ENCODE measurements at places on chromosomes 2 and 18.

DNA sequence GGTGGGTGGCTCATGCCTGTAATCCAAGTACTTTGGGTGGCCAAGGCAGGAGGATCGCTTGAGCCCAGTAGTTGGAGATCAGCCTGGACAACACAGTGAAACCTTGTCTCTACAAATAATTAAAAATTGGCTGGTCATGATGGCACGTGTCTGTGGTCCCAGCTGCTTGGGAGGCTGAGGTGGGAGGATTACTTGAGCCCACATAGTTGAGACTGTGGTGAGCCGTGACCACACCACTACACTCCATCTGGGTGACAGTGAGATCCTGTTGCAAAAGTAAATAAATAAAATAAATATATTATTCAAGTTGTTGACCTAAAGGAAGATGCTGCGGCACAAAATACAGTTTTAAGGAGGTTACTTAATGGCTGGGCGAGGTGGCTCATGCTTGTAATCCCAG lies 72.7 kb downstream of the LAMA3 start:
- no peak for DNase-seq

DNA sequence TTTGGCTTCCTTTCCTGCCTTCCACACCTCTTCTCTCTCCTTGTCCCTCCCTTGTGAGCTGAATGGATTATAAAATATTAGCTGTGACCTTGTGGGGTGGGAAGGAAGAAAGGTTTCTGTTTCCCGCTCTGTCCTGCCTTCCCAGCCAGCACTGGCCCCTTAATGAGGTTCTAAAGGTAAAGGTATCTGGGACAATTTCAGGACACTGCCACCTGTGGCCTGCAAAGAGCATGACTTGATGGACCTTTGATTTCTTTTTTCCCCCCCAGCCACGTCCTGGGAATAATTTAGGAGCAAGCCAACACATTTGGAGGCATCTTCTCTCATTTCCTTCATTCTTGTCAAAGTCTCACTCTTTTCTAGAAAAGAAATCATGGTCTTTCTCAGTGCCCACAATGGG lies 246.7 kb upstream of the EPAS1 start:
- DNase-seq = no peak

- DNase-seq = no peak
These were observed 80.5 kb upstream of the CAVIN2 start for GRCh38 chr2:191927319-191927867.

DNA sequence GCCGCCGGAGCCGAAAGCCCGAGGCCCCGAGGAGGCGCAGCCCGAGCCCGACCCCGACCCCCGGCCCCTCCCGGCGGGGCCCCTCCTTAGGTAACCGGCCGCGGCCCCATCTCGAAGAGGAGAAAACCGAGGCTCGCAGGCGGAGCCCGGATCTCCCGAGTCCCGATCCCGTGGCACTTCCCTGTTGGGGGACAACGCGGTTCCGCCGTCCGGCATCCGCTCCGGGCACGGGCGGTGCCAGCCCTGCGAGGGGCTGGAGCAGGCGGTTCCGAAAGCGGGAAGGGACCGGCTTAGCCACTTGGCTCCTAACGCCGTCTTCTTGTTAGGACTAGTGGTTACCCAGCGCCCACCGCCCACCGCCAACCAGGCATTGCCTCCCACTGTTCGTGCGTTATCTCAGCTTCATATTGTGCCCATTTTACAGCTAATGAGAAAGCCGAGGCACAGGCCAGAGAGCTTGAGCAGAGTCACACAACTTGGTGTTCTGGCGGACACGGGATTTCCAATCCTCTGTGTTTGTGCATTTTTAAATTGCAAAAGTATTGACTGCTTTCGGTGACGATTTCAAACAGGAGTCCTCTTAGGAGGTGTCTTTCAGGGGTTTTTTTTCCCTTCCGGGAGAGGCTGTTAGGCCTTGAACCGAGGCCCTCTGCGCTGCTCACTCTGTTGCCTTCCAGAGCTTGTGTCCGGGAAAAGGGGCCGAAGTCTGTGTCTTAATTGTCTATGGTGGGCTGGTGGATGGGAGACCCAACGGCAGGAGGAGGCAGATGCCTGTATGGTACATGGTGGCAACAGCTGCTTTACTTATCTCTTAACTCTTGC lies 562 bp downstream of the CENPA start:
- no peak for DNase-seq

DNA sequence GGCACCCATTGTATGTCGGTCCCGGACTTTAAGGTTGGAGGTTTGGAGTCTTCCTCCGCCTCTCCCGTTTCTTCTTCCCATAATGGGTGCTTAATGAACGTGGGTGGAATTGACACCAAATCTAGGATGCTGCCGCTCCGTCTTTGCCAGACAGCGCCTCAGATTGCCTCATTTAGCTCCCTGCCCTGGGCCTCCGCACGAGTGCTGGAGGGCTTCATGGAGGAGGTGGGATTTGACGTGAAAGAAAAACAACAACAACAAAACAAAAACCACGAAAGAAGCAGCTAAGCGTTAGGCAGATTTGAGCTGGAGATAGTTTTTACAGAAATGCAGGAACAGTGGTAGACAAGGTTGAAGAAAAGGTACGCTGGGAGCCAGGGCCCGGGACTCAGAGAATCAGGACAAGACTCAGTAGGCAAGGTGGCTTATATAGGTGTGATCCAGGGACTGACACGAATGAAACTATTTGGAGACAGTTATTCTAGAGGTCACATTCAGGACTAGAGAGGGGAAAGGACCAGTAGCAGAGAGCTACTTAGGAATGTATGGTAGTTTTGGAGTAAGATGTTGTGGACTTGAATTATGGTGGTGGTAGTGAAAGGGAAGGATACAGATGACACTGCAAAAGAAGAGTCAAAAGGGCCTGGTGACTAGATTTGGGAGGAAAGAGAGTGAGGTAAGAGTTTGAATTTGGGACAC lies 605 bp downstream of the ZNF2 start:
- DNase-seq = no peak

DNA sequence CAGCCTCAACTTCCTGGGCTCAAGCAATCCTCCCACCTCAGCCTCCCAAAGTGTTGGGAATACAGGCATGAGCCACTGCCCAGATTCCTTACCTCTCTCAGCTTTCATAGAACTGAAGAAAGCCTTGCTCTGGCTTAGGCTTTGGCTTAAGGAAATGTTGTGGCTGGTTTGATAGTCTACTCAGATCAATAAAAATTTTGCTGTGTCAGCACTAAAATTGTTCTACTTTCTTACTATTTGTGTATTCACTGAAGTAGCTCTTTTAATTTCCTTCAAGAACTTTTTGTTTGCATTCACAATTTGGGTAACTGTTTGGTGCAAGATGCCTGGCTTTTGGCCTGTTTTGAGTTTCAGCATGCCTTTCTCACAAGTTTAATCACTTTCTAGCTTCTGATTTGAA lies 634.0 kb upstream of the FSHR start:
- no peak for DNase-seq

GRCh38 chr2:145741636-145742035 lies 1221.7 kb upstream of the ZEB2 start:
- no peak for DNase-seq

- DNase-seq = no peak
These were observed 78.0 kb upstream of the GATA6 start for GRCh38 chr18:22091341-22091740.

GRCh38 chr2:223647258-223647952 lies 45.2 kb upstream of the SCG2 start:
- no peak for DNase-seq

DNA sequence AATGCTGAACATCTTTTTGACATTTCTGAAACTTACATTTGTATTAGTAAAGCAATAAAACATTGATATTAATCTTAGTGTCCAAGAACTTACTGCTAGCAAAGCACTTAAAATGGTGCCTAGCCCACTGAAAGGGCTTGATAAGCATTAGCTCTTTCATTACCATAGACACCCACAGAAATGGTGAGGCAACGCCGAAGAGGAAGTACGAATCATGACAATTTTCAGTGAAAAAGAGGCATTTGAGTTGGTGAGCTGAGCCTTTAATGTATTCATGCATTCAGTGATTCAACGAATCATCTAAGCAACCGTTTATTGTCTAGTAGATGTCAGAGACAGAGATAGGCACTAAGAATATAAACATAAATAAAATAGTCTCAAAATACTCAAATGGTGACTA lies 101.1 kb downstream of the PIGN start:
- no peak for DNase-seq

DNA sequence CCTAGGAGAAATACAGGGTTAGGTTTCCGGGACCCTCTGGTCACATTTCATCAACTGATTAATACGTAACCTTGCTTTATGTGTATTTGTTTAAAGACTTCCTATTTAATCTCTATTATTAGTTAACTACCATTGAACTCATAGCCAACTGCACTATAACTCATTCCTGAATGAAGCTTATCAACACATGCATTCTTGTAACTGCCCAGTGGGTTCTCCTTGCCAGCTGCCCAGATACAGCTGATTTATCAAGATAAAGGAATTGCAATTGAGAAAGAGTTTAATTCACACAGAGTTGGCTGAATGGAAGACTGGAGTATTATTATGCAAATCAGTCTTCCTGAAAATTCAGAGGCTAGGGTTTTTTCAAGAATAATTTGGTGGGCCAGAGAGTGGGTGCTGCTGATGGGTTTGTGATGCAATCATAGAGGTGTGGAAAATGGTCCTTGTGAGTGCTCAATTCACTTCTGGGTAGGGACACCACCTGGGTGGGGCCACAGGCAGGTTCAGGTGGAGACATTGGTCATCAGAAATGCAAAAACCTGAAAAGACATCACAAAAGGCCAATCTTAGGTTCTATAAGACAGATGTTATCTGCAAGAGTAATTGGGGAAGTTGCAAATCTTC lies 21.1 kb upstream of the NOSTRIN start:
- DNase-seq = no peak

GRCh38 chr2:165402162-165402561 lies 67.3 kb upstream of the CSRNP3 start:
- no peak for DNase-seq

GRCh38 chr2:149815941-149816340 lies 228.4 kb upstream of the MMADHC start:
- DNase-seq = no peak

GRCh38 chr2:11932962-11933361 lies 186.5 kb downstream of the LPIN1 start:
- no peak for DNase-seq

DNA sequence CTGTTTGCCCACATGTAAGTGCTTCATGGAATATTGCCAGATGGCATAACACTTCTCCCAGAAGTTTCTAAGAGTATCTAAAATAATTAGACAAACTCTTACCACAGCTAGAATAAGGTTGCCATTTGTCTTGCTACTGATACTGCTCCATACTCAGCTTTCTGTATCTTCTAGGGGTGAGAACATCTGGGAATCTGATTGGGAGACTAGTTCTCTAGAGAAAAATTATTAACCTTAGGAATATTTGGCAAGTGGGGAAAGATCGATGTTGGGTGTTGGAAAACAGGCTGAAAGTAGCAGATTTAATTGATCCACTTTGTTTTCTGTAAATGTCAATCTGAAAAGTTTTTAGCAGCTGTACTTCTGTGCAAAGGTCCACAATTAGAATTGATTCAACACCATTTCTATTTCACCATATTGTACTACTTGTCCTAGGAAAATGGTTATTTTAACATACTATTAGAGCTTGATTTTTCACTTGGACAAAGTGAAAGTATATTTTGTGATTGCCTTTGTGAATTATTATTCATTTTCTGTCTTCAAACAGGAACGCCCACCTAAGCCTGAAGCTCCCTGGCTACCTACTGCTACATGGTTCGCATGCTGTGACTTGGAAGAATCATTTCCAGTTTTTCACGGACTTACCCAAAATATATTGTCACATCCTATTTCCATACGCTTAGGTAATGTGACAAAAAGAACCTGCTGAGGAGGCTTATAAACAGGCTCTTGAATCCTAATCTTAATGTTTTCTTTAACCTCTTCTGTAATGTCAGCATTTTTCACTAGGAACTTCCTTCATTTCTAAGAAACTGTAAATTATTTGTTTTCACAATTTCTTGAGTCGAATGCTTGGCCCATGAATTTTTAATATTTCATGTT lies 147.7 kb downstream of the TRABD2A start:
- DNase-seq = no peak

DNA sequence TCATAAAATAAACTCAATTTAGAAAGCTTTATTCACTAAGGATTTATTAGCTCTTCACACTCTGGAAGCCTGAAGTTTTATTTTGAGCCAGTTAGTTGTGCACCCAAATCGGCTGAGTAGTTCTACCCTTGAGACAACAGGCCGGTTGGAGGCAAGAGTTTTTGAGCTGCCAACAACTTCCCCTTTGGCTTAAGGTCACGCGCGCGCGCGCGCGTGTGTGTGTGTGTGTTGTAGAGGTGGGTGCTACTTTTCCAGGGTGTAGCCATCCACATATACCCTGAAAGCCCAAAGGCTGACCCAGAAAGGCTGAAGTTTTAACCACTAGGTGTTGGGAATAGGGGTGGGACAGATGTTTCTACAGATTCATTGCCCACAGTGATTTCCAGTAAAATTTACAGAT lies 150.2 kb upstream of the LHCGR start:
- DNase-seq = no peak
